ENCODE measurements at places on chromosomes 6 and 20.

GRCh38 chr6:112085286-112086065 is 1.8 kb downstream of the TUBE1 start:
- DNase-seq, result no peak

DNA sequence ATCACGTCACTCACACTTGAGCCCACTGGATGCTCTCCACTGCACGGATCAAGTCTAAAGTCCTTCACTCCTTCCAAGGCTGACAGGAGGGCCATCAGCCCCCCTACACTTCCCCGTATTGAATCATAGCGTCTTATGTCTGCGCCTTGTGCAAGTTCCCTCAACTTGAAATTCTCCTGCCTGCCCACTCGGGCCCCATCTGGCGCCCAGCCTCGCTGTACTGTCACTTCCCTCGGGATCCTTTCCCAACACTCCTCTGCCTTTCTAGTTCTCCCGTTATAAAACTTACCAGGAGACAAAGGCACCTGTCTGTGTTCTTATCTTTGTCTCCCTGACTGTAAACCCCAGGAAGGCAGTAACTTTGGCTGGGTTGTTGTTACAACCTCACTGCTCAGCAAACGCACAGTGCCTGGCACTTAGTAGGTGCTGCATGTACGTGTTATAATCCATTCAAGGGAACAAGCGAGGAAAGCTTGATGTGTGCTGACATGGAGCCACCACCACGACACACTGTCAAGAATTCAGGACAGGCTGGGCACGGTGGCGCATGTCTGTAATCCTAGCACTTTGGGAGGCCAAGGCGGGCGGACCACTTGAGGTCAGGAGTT is 33.8 kb upstream of the ZFAND3 start:
- no peak for DNase-seq

DNA sequence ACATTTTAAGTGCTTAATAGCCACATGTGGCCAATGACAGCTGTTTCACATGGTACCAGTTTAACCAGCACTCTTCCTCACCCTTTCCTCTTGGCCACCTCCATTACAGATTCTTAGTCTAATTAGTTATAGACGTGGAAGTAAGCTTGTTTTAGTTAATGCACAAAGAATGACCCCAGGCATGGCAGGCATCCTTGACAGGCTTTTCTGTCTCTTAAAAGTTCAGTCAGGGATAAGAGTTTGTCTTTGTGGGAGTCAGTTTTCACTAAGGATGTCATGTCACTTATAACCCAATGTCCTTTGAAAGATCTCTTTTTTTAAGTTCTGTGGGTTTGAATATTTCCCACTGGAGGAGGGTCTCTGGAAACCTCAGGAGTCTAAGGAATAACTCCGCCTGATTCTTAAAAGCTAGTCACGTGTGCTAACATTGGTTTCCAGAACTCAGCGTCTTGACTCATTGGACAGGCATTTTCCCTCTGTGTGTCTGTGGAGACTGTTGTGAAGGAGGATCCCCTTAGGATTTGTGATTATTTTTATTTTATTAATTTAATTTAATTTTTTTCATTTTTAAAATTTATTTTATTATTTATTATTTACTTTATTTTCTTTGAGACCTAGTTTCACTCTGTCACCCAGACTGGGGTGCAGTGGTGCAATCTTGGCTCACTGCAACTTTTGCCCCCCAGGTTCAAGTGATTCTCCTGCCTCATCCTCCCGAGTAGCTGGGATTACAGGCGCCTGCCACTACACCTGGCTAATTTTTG is 171.4 kb downstream of the ZFAND3 start:
- DNase-seq, result no peak

DNA sequence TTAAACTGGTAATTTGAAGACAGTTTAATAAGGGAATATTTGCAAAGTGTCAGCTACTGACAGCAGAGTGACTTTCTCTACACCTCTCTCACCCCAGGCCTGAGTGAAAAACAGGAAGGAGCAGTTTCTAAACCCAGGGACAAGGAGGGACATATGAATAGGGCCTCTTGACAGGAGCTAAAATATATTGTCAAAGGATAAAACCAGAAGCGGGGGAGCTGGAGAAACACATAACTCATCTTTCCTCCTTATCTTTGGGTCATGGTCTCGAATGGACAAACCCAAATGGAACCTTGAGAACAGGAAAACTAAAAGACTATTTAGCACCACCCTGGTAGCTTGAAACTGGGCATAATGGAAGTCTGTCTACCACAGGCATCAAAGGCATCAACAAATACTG is 197.5 kb upstream of the FOXA2 start:
- no peak for DNase-seq

DNA sequence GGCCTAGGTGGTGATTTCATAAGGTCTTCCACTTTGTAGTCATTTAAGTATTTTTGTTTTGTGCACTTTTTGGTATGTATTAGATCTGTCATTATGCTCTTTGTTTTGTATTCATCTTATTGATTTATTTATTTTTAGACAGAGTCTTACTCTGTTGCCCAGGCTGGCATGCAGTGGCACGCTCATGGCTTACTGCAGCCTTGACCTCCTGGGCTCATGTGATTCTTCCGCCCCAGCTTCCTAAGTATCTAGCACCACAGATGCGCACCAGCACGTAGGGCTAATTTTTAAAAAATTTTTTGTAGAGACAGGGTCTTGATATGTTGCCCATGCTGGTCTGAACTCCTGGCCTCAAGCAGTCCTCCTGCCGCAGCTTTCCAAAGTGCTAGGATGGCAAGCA is 30.6 kb downstream of the TPX2 start:
- no peak for DNase-seq

DNA sequence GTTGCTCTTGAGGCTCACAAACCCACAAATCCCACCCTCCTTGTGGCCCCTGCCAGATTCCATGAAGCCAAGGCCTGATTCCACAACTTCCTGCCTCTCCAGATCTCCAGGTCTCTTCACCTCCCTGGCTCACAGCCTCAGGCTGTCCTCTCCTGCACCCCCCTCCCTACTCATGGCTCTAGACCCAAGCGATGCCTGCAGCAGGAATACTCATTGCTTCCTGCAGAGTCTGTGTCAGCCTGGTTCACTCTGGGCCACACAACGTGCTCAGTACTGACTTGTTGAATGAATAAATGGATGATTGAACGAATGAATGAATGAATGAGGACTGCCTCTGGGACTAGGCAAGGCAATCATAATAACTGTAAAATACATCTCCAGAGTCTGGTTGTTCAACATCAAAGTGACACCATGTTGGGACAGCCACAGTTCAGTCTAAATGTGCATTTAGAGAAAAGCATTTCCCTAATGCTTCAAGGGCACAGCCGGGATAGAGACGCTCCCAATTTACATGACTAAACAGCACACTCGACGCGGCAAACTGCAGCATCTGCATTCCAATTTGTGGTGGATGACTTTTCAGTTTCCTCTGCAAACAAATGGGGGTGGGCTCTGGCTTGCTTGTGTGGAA is 139.9 kb downstream of the GRM4 start:
- no peak for DNase-seq

DNA sequence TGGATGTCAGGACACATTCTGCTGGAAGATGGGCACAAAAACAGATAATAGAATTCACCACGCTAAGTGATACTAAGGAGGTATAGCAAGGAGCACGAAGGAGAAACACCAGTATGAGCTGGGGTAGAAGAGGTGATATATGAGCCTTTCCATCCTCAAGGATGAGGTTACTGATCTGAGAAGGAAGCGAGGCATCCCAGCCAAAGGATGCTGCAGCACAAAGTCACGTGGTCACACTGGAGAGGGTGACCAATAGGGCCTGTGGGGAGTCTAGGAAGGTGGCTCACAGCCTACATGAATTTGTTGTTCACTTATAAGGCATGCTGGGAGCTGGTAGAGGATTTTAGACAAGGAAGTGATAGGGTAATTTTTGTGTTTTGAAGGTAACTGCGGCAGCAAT is 1.4 kb downstream of the GINS1 start:
- DNase-seq, result no peak

- no peak for DNase-seq
Observed at GRCh38 chr6:85452441-85452881, 2.6 kb downstream of the NT5E start.

GRCh38 chr6:118464620-118465019 is 83.5 kb upstream of the PLN start:
- no peak for DNase-seq
